ENCODE measurements at places on chromosomes 1 and 21.

DNA sequence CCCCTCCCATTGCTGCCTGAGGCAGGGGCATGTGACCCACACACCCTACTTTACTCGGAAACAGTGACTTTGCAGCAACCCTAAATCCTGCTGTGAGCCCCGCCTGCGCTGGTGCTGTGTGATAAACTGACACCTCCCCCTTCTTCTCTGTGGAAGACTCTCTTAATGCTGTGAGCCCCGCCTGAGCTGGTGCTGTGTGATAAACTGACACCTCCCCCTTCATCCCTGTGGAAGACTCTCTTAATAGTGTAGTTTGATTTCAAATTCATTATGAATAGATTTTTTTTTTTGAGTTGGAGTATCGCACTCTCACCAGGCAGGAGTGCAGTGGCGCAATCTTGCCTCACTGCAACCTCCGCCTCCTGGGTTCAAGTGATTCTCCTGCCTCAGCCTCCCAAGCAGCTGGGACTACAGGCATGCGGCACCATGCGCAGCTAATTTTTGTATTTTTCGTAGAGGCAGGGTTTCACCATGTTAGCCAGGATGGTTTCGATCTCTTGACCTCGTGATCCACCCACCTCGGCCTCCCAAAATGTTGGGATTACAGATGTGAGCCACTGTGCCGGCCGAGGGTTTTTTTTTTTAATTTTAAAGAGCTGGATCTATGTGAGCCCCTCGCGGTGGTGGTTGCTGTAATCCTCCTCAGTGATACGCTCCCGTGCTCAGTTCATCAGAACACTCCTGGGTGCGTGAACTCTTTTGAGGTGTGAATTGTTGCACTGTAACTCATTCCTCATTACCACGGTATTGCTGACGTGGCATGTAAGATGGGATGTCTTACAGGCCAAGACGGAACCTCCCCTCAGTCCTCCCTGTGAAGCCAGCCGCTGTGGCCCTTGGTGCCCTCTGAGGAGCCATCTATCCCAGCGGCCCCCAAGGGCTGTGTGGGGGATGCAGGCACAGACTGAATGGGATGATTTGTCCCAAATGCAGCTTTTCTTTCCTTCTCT, 60.3 kb downstream of the GALNT2 start:
- peak; percentile 14 for DNase-seq

GRCh38 chr1:37147906-37148305, 113.6 kb upstream of the GRIK3 start:
- no peak for DNase-seq

DNA sequence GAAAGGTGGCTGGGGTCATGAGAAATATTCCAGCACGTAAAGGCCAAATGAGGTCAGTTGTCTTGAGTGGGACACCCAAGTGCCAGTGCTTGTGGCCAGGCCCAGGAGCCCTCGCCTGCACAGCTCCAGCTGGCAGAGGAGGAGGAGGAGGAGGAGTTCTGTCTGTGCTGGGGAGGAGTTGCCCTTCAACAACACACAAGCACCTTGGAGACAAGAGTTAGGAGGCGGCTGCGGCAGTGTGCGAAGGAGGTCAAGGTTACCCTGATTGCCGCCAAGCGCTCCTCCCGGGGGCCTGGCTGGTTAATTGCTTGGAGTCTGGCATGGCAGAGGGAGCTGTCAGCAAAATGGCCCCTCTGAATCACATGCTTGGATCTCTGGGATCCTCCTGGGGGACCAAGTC, 45.1 kb downstream of the GRIK3 start:
- no peak for DNase-seq

DNA sequence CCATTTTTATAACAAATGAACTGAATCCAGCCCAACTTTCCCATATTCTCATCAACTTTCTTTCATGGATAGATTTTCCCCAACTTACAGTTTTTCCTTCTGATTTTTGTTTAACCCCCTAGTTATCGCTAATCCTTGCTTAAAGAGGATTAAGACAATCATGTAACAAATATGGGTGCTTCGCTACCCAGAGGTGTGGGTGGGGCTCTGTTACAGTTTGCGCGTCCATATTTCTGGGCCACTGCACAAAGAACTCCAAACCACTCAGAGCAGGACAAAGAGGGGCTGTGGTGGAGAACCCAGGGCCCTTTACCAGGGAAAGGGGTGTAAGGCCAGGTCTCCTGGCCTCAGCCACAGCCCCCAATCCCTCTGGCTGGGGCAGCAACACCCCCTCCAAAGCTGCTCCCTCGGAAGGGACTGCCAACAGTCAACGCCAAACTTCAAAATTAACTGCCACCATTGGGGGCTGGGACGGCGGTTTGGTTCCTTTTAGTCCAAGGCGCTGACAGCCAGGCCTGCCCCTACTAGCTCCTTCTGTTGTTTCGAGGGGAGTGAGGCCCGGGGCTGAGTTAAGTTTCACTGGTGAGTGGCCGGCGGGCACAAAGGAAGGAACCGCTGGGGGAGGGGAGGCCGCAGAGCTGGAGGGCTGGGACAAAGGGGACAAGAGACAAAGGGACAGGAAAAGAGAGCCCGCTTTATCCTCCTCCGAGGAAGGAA, 27.9 kb downstream of the SSBP3 start:
- no peak for DNase-seq

DNA sequence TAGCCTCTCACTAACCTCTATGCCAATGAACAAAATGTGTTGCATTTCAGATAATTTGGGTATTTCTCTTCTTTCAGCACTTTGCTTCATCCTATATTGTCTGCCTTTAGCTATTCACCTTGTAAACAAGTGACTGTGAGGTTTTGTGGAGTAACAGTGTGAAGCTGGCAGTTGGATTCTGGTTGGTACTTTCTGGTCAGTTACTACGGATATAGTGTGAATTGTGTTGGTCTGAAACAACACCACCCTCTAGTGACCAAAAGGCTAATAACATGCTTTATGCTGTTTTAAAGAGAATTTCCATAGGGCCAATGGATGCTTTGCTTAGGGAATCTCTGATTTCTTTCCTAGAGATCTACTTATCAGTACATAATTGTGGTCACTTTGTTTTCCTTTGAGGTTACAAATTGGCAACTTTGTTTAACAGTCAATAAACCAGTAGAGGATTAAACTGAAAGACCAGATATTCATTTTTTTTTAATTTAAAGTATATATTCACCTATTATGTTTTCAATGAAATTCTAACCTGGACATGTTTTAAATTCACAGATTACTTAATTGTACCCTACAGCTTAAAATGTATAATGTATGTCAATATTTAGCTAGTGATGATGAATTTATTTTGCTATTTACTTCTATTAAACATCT, 2.5 kb upstream of the PTGER3 start:
- DNase-seq: peak; percentile 63

DNA sequence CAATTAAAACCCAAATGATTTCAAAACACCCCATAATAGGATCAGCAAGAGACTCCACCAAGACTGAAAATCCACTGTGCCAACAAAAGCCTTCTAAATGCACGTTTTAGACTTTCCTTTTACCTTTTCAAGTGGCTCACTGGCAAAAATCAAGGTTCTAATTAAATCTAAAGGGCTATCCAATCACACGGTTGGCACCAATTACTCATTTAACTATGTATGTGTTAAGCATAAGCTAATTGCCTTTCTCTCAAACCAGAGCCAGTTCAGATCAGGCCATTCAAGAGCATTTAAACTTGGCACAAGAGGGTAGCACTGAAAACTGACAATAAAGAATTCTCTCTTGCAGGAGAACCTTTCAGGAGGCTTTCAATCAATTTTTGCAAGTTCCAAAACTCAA, 139.5 kb downstream of the RGS7 start:
- DNase-seq: no peak

DNA sequence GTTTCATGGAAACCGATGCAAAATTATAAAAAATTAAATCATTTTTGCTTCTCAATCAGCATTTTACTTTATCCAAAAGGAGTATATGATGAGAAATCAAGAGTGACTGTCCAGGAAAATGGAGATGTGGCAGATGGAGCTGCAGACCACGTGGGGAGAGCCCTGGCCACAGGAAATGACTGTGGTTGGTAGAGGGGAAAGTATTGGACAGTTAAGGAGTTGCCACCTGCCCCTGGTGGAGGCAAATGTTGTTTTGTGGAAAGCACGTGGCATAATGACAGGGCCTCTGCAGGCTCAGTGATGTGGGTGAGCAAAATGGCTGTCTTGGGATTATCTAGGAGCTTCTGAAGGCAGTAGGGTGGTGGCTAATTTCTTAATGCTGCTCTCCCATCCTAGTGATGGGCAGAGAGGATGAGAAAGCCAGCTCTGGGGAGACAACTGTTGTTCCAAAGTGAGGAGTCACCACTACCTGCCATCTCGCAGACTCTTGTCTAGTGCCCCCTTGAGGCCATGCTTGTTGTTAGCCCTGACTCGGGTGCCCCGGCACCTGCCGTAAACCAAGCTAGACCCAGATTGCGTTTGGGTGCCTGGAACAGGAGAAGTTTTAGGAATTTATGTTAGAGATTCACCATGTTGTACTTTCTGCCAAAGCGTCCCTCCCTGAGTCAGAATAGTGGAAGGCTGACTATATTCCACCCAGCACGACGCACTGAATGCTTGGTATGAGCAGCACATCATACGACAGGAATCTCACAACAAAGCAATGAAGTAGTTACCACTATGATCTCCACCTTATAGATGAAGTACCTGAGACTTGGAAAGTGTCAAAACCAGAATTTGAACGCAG, 144.0 kb downstream of the ROR1 start:
- DNase-seq: no peak

DNA sequence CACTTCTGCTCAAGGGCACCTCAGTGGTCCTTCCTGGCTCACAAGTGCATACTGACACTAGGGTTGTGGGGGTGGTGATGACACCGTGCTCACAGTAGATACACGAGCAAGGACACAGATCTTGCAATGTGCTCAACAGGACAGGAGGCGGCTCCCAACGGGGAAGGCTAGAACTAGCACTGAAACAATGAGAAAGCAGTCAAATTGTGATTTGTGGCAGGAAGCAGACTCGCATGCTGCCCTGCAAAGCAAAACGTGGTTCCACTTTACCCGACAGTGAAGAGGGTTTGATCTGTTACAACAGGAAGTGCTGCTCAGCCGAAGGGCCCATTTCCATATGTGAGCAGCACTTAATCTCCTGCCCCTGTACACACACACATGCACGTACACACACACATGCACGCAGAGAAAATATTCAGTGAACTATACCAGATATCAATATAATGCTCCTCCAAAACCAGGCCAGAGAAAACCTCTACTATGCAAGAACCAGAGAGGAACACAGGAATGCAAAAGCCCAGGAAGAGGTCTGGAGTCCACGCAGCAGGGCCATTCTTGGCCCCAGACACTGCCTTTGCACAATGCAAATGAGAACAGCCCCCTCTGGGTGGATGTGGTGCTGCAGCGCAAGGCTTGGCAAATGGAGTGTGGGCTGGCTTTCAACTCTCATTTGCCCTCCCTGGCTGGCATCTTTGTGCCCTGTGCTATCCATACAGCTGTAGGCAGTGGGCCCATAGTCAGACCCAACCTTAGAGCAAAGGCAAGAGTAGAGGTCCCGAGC, 47.1 kb downstream of the KANK4 start:
- peak; percentile 49 for DNase-seq

DNA sequence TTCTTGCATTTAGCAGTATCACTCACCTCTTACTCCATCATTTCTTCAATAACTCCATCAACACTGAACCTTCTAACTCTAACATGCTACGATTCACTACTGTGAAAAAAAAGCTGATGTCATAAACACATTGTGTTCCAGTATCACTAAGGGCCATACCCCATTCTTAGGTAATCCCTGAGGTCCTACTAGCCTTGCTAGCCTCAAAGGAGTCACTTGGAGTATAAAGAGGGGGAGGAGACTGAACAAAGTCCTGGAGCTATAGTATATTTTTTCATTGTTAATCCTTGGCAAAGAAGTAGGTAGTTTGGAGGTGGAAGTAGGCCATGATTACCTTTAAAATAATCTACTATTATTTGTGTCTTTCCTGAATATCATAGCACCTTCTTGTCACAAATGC, at the start of gene SLC44A5:
TSS of gene SLC44A5 (minus strand) at position 101 of the 400 bp plus-strand sequence. CDS start 69,667 bp downstream, outside the sequence.
- no peak for DNase-seq

DNA sequence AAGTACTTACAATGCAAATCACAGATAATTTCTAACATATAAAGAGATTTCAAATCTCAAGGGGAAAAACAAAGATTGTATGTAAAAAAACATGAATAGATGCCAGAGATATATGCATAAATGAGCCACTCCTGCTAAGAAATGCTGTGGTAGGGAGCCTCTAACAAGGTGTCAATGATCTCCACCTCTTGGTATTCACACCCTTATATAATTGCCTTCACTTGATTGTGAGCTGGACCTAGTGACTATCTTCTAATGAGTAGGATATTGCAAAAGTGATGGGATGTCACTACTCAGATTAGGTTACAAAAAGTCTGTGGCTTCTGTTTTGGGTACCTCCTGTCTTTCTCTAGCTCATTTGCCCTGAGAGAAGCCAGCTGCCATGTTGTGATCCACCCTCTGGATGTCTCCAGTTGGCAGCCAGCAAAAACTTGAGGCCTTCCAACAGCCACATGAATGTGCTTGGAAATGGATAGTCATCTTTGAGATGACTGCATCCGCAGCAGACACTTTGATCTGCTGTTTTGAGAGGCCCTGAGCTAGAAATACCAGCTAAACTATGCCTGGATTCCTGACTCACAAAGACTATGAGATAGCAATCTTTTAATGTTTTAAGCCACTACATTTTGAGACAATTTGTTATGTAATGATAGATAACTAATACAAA, 196.1 kb upstream of the FGGY start:
- DNase-seq: no peak

DNA sequence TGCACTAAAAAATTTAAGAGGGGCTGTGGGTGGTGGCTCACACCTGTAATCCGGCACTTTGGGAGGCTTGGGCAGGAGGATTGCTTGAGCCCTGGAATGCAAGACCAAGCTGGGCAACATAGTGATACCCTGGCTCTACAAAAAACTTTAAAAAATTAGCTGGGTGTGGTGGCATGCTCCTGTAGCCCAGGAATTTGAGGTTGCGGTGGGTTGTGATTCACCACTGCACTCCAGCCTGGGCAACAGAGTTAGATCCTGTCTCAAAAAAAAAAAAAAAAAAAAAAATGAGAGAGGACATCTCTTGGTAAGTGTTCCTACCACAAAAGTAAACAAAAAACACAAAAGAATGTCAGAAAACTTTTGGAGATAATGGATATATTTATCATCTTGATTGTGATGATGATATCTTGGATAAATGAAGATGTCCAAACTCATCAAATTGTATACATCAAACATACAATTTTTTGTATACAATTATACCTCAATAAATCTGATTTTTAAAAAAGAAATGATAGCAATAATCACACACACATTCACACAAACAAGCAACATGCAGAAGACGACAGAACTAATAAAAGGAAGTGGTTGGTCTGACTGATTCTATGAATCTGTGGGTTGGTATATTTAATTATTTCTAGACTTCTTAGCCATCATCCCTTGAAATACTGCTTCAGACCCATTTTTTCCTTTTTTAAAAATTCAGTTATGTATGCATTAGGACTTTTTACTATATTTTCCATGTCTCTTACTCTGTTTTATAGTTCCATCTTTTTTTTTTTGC, 465.9 kb downstream of the PLA2G4A start:
- no peak for DNase-seq

- no peak for DNase-seq
These were observed 62.6 kb upstream of the SPAG17 start for GRCh38 chr1:118247593-118247992.

GRCh38 chr1:25066731-25067517, 136.8 kb upstream of the RUNX3 start:
- DNase-seq: no peak

- DNase-seq: no peak
These were observed 50.7 kb downstream of the IRF2BP2 start for GRCh38 chr1:234559152-234559901.

All from CD4-positive, alpha-beta T cell treated with Interleukin-17A for 1 hour (primary cell).